ENCODE measurements at places on chromosomes 6 and 20.

GRCh38 chr6:43129434-43130194, 41.5 kb upstream of the SRF start:
- DNase-seq, result peak; percentile 58

DNA sequence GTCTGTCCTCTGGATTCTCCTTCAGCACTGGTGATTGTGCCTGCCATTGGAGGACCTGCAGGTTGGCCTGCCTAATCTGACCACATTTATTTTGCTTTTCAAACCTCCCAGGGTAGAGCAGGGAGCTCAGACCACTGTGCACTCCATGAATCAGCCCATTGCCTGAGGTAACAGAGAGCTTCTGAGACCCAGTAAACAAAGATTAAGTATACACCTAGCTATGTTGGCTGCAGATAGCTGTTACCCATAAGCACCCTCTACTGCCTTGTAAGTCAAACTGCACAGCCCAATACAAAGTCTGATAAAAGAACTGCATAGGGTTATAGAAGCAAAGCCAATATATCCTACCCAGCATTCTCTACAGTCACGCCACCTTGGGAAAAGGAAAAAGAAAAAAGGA, 338.7 kb downstream of the HTR1B start:
- DNase-seq, result no peak

DNA sequence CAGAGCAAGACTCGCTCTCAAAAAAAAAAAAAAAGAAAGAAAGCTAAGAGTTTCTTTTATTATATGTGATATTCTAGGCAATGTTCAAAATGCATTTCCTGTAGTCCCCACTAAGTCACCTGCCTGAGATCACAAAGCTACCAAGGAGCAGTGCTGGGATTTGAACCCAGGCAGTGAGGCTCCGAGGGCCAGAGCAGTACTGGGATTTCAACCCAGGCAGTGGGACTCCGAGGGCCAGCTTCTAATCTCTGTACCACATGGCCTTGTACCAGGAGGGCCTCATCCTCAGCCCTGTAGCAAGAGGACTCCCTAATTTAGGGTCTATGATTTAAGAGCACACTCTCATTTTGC, 39.7 kb downstream of the ZMYND8 start:
- no peak for DNase-seq

DNA sequence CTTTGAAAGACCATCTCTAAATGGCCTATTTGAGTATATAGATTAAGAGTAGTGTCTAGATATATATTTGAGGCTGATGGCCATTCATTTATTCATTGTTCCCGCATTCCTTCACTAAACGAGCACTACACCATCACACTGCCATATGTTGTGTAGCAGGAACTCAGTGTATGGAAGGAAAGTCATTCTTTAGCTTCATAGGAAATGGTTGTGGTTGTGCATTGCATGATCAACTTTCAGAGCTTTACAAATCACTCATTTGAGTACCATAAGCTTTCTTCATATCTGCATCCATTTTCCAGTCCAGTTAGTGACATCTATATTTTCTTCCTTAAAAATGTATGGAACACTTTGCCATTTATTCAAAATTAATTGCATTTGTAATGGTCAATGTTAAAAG, 97.9 kb downstream of the ARID1B start:
- no peak for DNase-seq

DNA sequence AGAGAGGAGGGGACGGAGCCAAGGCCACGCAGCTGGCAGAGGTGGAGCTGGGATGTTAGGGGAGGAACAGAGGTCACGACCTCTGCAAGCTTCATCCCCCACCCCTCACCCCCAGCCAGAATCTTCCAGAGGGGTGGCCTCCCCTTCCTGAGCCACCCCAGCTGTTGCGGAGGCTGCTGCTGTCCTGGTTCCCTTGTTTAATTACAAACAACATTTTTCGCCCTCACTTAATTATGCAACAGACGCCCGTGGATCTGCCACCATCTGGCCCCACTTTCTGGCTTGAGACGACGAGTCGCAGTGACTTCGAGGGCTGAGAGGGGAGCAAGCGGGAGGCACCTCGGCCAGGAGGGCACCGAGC, 153.7 kb upstream of the PTPN1 start:
- no peak for DNase-seq

DNA sequence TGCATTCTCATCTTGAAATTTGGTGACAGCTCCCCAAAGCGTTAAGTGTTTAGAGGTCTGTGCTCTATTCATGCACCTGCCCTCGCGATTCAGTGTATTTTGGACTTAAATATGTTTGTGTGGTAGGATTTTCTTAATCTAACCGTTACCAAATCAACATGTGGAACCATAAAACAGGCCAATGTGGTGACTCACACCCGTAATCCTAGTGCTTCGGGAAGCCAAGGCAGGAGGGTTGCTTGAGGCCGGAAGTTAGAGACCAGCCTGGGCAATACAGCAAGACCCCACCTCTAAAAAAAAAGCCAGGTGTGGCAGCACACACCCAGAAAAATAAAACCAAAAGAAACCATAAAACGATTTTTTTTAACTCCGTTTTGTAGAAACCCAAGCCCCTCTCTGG, 31.5 kb downstream of the PYGB start:
- DNase-seq, result no peak

GRCh38 chr6:116929825-116930224, 52.8 kb downstream of the RFX6 start:
- DNase-seq, result no peak

GRCh38 chr6:125968493-125968892, 11.9 kb downstream of the HINT3 start:
- DNase-seq, result no peak

DNA sequence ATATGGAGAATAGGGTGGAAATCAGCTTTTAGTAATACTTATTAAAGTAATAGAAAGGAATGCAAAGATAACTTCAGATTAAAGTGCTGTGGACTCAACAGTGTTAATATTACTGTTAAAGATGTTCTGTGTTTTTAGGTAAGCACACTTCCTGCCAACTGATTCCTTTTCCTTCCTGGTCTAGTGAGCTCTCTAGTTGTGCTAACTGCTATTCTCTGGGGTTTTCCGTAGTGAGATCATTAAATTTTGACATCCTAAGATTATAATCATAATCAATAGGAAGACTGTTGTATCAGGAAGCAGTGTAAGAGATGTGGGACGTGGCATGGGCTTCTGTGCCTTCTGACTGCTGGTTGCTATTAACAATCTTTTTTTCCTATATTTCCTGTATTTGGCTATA, 1.2 kb upstream of the TMEM217 start:
- DNase-seq, result peak; percentile 76

GRCh38 chr6:106182455-106182854, 96.3 kb downstream of the PRDM1 start:
- no peak for DNase-seq

DNA sequence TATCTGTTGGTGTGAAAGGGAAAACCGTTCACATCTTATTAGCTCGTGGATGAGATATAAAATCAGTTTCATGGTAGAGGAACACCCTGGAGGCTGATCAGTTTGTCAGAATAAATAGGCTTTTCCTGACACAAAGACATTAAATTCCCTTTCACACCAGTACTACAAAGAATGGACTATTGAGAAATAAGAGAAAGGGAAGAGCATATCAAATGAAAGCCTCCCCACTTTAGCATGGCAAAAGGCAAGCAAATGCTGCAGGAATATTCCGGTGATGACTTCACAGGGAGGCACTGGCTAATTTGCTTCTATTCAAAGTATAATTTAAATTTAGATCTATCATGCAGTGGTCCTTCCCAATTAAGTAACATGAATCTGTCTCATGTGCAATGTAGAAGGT, 115.9 kb upstream of the AGPAT4 start:
- no peak for DNase-seq

DNA sequence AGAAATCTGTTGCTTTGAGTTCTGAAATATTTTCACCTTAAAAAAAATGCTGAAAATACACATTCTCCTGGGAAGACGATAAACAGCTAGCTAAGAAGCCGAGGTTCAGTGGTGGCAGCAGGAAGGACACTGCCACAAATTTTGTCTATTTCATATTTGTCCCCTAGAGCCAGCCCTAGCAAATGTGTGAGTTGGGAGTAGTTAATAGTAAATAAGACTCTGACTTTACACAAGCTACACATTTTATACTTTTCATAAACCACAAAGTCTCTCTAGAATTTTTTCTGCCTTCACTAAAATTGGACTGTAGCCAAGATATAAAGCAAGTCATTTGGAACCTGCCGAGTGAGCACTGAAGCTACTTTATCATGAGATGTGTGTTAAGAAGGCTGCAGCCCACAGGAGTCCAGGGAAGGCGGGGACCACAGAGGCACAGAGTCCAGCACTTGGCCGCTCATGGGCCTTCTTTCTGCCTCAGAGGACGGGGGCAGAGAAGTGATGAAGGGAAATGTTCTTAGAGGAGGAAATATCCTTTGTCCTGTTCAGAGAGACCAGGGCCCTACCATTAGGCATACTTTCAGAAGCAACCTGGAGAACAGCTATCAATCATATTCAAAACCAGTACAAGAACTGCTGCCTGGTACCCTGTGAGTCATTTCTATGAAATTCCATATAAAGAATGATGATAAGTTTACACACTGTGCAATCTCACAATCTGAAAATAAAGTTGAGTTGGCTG, 241.7 kb upstream of the TAB2 start:
- peak; percentile 68 for DNase-seq

- DNase-seq, result no peak
Observed at GRCh38 chr20:63020681-63021080, 13.9 kb upstream of the BHLHE23 start.

DNA sequence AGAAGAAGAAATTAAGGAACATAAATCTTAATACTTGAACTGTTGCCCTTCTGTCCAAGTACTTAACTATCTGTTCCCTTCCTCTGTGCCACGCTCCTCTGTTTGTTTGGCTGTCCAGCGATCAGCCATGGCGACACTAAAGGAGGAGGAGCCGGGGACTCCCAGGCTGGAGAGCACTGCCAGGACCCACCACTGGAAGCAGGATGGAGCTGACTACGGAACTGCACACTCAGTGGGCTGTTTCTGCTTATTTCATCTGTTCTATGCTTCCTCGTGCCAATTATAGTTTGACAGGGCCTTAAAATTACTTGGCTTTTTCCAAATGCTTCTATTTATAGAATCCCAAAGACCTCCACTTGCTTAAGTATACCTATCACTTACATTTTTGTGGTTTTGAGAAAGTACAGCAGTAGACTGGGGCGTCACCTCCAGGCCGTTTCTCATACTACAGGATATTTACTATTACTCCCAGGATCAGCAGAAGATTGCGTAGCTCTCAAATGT, 17.1 kb downstream of the IRF4 start:
- DNase-seq, result peak; percentile 60

DNA sequence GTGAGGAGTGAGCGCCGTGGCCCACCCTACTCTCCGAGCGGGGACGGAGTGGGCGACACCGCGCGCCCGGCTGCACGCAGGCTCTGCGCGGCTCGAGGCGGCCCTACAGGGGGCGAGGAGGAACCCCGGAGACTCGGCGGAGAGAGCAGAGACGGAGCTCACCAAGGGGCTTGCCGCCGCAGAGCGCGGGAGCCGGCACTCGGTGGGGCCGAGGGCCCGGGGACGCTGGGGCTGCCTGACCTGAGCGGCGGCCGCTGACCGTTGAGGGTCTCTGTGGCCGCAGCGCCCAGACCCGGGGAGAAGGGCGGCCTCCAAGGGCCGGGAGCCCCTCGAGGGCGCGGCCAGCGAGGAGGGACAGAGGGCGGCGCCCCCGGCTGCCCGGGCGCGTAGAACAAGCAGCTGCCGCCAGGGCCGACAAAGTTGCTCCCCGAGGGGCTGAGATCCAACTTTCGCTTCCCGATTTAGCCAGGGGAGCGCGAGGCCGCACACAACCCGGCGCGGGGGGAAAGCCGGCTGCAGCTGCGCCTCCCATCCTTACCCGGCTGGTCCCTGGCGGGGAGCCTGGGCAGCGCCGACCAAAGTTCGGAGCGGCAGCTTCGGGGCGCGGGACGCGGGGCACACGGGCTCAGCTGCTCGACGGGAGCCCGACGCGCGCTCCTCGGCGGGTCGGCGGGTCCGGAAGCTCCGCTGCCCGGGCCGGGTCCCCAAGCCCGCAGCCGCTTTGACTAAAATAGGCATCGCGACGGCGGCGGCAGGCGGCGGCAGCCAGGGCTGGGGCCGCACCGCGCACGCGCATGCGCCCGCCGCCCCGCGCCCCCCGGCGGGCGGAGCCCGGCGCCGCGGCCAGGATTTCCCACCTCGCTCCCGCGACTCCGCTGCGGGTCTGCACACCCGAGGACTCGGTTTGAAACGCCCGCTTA, 43.1 kb downstream of the POPDC3 start:
- DNase-seq, result peak; percentile 47

DNA sequence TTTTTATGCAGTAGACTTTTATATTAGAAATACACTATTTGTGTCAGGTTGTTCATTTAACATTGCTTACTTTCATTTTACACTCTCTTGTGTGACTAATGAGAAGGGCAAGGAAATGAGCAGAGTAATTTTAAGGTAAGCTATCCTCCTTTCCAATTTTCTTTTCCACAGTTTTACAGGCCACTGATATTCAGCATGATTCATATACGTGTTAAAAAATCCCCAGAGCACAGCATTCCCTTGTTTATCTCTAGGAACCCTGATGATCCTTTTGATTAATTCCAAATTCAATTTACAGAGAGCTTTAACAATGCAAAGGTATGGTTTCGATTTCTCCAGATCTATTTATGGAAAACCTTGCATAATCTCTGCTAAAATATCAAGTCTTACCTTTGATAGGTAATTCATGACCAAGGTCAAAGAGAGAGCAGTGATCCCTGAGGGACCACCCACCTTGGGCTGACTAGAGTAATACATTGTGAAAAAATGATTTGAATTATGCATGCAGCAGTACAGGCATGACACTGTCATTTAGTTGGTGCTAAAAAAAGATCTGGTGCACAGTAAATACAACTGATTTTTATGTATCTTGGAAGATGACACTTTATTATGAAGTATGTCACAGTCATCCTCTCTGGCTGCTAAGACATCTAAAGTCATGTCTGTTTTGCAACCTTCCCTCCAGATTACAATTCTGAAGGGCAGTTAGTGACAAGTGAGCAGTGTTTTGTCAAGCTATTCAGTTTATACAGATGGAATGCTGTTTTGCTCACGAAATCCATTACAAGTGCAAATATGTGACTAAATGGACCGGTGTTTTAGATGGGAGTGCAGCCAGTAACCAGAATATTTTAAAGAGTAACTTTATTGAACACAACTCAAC, 736.6 kb downstream of the EPHA7 start:
- no peak for DNase-seq

- no peak for DNase-seq
Observed at GRCh38 chr6:160082627-160083026, 39.0 kb upstream of the SLC22A1 start.

- no peak for DNase-seq
Observed at GRCh38 chr6:1468126-1468525, 78.8 kb downstream of the FOXF2 start.

Data from common myeloid progenitor, CD34-positive (primary cell).